Keratinocyte (primary cell): ENCODE measurements at places on chromosomes 1 and 21.

- DNase-seq: no peak
Measured at GRCh38 chr1:184542291-184542690, 155.5 kb downstream of the C1orf21 start.

DNA sequence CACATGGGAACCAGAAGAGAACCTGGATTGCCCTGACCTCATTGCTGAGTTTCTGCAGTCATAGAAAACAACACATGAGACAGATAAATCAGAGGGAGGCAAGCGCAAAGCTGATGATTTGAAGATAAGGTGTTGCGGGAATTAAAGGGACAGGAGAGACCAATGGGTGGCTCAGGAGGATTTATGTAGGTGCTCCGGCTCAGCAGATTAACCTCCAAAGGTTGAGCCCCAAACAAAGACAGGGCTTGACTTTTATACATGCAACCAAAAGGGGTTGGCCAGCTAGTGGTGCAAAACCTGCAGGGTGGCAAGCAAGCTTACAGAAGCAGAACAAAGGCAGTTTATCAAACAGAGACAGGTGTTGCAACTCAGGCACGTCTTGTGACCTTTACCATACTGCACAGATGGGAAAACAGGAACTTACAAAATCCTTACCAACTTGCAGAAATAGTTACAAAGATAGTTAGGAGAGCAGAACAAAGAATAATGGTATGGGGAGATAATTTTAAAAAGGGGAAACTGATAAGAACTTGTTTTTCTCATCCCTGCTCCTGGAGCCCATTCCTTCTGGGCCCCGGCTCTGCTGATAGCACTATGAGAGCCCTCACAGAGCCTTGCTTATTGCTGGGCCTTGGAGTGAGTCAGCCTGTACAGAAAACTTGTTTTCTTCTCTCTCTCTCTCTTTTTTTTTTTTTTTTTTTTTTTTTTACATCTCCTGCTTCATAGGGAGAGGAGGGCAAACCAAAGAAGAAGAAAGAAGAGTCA lies 93.6 kb downstream of the SNRPE start:
- no peak for DNase-seq

DNA sequence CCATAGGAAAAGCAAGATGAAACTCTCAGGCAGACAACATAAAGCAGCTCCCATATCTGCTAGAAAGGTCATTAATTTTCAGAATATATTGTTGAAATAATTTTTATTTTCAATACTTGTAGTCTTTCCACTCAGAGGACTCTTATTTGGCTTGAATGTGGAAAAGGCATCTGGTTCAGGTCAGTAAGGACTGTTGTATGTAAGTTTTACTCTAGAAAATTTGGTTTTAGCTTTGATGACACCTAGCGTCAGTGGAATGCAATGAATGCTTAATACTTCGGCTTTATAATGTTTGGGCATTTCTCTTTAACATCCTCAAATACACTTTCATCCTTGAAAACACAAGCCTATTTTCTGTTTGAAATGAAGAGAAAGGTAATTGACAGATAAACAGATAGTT lies 63.3 kb downstream of the LRRC40 start:
- DNase-seq: no peak

- DNase-seq: no peak
Measured at GRCh38 chr1:176876966-176877515, 287.5 kb downstream of the ASTN1 start.

- DNase-seq: peak; percentile 30
Measured at GRCh38 chr1:119582801-119583200, 65.3 kb downstream of the ZNF697 start.

GRCh38 chr1:23062271-23062670 lies 43.0 kb downstream of the KDM1A start:
- DNase-seq: no peak

GRCh38 chr1:161115132-161115711 lies 2.6 kb downstream of the PFDN2 start:
- DNase-seq: peak; percentile 100

- no peak for DNase-seq
Measured at GRCh38 chr1:230940848-230941247, 37.8 kb downstream of the TTC13 start.

DNA sequence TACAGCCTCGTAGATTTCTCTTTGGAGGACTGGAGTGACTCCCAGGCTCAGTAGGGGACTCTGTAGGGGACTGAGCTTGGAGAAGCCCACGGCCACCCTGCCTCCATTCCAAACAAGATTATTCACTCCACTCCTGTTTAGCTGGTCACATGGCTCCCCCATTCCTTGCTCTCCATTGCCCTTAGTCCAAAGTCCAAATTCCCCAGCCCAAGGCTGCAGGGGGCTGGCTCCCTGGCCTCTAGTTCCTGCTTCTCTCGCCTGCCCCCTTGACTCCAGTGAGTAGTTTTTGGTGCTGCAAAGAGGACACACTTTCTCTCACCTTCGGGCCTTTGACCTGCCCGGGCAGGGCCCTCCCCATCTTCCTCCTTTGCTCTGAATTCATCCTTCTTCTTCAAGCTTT lies 403.3 kb downstream of the KIF26B start:
- DNase-seq: no peak

DNA sequence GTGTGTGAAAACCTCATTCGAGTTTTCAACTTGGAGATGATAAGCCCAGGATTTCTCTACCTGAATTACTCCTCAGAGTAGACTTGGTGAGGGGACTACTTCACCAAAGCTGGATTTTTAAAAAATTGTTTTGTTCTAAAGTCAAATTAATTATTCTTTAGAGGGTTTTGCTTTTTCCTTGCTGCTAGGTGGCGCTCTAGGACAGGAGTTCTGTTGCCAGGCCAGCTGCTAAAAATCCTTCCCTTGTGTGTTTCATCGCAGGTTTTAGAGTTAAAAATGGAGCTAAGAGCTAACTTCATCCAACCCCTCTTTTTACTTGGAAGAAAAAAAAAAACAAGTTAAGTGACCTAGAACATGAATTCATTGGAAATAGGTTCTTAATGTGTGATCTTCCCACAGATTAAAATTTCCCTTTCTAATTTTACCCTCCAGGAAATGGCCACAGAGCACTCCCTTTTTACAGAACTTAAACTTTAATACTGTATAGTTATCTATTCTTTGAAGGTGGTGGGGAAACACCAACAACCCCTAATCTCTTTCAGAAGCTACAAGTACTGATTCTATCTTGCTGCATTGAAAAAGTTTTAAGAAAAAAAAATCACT lies 36.7 kb upstream of the FAM163A start:
- DNase-seq: peak; percentile 9

GRCh38 chr1:9629445-9630201 lies 21.9 kb upstream of the PIK3CD start:
- no peak for DNase-seq
